Subcutaneous preadipocyte (primary cell): ENCODE measurements at places on chromosomes 4 and X. TPM values are rescaled to one million over a fixed set of nuclear protein-coding genes. Genes with fewer than 3 reads are reported as not detected.

Gene TRIM61
- 1.2 and 1.8 TPM in 2 replicates for total RNA-seq

Gene ASB12
- not detected in 2 replicates for total RNA-seq

Gene NPY1R
- under 0.01 TPM in 1 of 2 replicates, not detected in the other for total RNA-seq

Gene FHL1
- 30.9 and 31.7 TPM in 2 replicates for total RNA-seq

Gene USP51
- 1.2 and 2.2 TPM in 2 replicates for total RNA-seq
